GM23338 (cell line): ENCODE measurements at places on chromosomes 3 and 15. TPM values are rescaled to one million over a fixed set of nuclear protein-coding genes. Genes with fewer than 3 reads are reported as not detected.
A peak's percentile ranks its signal among the peaks of the same experiment; 100 is the strongest.

DNA sequence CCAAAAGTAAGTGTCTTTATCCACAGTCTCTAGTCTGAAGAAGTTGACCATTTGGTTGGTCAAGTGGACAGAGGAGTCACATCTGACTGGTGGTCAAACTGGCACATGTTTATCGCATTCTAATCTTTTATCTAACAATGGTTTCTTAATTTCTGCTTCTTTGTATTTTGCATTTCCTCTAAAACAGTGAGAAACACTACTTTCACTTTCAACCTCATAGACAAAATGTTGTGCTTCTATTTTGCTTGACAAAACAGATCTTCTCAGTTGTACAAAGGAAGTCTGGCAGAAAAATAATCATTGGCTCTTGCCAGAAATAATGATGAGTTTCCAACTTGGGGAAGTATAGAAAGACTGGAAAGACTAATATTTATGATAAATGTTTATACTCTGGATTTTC is 103.9 kb downstream of the MME start:
- DNase-seq, result no peak

The KBTBD12 gene
- 0.23 and 0.69 TPM in 2 replicates for total RNA-seq

DNA sequence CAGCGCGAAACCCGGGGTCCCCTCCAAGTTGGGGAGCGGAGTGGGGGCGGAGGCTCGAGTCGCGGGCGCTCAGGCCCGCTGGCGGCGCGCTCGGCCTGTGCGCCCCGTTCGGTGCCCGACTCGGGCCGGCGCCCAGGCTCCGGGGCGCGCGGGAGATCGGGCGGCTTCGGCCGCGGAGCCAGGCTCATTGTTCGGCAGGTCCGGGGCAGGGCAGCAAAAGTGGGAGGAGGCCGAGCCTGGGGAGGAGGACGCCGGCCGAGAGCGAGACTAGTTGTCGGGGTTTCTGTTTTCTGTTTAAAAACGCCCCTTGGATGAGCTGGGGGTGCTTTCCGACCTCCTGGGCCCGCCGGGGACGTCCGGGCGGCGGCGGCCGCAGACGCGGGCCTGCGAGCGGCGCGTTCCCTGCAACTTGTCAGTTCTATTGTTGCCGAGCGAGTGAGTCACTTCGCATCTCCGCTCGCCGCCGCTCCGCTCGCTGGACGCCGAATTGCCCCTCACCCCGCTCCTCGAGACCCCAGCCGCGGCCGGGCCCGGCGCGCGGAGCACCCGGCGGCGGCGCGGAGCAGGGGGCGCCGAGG is 676 bp downstream of the TCF12 start:
- peak; percentile 77 for DNase-seq

The TERC gene
- 206 and 432 TPM in 2 replicates for total RNA-seq

DNA sequence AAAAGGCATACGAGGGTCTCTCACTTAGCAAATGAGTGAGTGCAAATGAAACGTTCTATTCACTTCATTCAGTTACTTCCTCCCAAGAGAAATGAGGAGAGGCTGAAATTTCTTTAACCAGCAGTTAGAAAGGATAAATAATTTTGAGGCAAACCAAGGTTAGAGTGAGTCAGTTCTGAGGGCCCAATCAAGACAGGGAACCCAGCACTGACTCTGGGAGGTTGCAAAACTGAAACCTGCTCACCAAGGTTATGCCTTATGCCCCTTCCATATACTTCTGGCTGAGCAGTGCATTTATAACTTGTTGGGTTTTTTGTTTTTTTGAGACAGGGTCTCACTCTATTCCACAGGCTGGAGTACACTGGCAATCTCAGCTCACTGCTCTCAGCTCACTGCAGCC is 4.5 kb upstream of the RPSA start:
- no peak for DNase-seq

GRCh38 chr3:181694805-181695660 is 16.7 kb upstream of the SOX2 start:
- DNase-seq, result peak; percentile 81

DNA sequence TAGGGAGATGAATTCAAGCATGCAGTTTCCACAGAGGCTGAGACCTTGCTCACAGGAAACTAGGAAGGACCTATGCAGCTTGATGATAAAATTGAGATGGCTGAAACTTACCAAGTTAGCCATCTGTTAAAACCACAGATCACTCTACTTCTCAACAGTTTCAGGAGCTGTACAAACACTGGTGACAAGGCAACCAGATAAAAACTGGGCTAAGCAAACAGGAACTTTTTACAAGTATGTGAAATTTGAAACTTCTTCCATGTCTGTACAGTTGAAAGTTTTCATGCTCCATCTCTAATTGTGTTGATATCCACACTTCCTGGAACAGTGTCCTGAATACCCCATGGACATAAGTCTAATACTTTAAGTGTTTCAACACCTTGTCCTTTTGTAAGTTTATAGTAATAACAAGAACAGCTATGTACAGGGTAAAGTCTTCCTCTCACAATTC is 78.2 kb downstream of the FAIM start:
- no peak for DNase-seq

The LYZL4 gene
- not detected in 2 replicates for total RNA-seq

- no peak for DNase-seq
Observed at GRCh38 chr3:29764041-29764440, 483.2 kb downstream of the RBMS3 start.

GRCh38 chr3:69079269-69080159 is 651 bp downstream of the UBA3 start:
- DNase-seq, result peak; percentile 44

The PRSS50 gene
- 1.4 and 1.5 TPM in 2 replicates for total RNA-seq

The GRK7 gene
- not detected in 2 replicates for total RNA-seq

- no peak for DNase-seq
Observed at GRCh38 chr3:25480811-25481210, 52.7 kb downstream of the RARB start.

DNA sequence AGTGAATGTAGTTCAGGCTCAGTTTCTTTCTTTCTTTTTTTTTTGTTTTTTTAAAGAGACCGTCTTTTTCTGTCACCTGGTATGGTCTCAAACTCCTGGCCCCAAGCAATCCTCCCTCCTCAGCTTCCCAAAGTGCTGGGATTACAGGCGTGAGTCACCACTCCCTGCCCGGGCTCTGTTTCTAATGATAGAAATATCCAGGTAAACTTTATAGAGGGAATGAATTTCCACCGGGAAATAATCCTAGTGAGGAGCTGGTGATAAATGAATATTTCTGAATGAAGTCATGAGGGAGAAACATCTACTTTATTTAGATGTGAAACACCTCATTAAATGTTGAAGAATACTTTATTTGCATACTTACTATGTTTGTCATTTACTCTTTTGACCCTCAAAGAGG is 7.2 kb downstream of the RNF13 start:
- no peak for DNase-seq

GRCh38 chr3:170327040-170327808 is 30.3 kb upstream of the SKIL start:
- DNase-seq, result no peak

The BFSP2 gene
- total RNA-seq, result not detected in 2 replicates

DNA sequence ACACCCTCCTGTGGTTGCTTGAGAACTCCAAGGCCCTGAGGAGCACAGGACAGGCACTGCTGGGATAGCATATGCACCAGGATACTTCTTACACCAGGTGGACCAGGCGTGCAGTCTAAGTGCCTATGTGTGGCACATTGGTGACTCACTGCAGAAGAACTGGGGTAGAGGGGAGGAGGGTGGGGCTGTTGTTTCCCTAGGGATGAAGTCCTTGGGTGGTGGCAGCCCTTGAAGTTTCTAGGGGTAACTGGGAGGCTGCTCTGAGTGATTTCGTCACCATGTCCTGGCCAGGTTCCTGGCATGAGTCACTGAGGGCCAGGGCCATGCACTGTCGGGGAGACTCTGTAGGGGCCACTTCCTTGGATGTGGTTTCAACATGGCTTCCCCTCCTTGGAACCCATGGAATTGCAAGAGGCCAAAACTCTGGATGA is 15.9 kb downstream of the MYZAP start:
- DNase-seq, result no peak

GRCh38 chr15:45729141-45729540 is 94.3 kb downstream of the SQOR start:
- DNase-seq, result no peak

The RNF7 gene
- 156 and 173 TPM in 2 replicates for total RNA-seq

The MCTP2 gene
- total RNA-seq, result 5.5 and 6.1 TPM in 2 replicates

The TICRR gene
- 37.1 and 42.3 TPM in 2 replicates for total RNA-seq

- DNase-seq, result peak; percentile 90
Observed at GRCh38 chr3:10945683-10946287, 46.8 kb upstream of the SLC6A1 start.

DNA sequence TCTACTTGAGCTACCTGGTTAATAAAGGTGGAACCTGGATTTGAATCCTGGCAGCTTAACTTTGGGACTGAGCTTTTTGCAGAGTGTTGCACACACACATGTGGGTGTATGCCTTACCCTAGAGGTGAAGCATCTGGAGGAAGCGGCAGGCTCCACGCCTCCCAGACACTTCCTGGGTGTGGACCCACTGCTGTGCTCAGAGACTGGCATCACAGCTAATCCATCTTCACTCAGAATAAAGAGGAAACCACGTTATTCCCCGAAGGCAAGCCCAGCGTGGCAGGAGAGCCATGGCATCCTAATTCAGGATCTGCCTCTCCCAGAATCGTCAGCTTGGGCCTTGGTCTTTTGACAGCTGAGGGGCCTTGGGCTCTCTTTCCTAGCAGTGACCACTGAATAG is 25.5 kb downstream of the CCDC13 start:
- DNase-seq, result no peak

GRCh38 chr3:60294181-60294580 is 957.1 kb downstream of the FHIT start:
- DNase-seq, result no peak

- no peak for DNase-seq
Observed at GRCh38 chr3:121483290-121483689, 62.5 kb downstream of the POLQ start.

DNA sequence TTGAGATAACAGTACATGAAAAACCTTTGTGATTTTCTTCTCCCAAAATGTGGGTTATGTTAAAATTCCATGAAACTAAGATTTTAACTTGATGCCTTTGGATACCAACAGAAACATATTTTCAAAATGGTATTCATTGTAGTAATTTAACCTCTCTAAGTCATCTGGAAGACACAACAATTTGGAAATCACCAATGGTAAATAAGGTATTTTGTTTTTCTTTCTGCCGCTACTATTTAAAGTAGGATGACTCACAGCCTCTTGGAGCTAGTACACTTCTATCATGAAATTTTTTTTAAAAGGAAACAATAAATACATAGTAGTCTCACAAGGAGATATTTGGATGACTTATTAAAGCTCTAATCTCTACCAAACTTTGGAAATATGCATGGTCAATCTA is 291.6 kb upstream of the VEPH1 start:
- no peak for DNase-seq

The TJP1 gene
- total RNA-seq, result 108 and 116 TPM in 2 replicates

DNA sequence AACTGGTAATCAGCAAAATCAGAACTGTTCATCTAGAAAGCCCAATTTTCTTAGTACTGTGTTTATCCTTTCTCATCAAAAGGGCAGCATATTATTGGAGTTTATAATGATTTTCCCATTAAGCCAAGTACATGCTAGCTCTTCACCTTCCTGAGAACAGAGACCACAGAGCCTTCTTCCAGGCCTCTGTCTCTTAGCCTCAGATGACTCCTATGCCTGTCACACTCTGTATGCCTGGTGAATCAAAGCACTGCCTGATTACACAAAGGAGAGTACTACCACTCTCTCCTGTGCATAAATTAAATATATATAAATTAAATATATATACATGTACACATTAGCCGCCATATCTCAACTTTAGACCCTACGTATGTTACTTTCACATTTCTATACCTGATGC is 636.1 kb downstream of the NTRK3 start:
- DNase-seq, result no peak

DNA sequence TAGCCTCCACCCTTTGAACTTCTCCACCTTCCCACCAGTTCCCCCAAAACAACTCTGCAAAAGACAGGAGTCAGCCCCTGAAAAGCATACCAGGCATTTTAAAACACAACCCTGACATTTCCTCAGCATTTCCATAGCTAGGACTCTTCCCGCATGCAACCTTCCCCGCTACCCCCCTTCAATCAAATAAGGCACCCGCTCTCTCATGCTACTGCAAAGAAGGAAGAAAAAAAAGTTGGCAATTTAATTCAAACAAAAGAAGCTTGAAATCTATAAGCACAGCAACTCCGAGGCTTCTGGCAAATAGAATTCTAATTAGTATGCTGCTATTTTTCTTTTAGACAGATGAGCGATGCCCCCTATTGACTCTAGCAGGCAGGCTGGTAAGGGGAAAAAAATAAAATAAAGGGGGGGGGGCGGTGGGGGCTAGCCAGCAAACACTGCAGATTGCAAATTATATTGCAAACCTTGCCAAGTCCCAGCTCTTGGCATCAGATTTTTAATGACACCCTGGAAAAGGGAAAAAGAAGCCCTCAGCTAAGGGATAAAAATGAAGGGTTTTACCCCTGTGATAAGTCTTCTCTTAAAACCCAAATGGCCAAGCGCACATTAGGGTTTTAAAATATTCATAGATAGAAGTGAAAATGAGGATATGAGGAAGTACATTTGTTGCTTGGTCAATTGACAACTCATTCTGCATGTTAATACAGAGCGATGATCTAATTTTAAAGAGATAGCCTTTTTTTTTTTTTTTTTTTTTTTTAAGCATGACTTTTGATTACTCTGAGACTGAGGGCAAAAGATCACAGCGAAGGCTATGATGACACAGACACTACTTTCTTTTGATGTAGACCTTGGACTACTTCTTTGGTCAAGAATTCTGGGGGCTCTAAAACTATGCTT is 255.2 kb downstream of the NR2F2 start:
- DNase-seq, result peak; percentile 24

The MBD4 gene
- 26.4 and 33.9 TPM in 2 replicates for total RNA-seq

- no peak for DNase-seq
Observed at GRCh38 chr3:112199622-112200316, 66.7 kb upstream of the GCSAM start.

DNA sequence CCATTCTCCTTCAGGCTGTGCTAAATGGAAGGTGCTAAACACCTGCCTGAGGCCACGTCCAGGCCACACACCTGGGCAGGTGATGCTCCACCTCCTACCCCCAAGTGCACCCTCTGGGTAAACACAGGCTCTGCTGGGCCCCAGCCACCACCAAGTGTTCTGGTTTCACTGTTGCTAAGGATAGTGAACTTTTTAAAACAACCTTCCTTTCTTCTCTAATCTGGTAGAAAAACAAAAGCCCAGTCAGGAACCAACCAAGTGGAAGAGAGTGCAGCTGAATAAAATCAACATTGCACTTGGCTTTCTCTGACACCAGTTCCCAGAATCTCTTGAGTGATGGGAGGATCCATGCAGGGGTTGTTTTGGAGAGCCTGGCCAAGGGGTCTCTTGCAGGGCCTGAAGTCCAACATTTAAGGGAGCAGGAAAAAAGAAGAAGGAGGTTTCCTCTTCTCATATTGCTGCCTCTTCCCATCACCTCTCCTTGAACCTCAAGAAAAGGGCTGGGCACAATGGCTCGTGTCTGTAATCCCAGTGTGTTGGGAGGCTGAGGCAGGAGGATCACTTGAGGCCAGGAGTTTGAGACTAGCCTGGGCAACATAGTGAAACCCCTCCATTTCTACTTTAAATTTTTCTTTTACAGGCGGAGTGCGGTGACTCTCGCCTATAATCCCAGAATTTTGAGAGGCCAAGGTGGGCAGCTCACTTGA is 26.2 kb upstream of the ATP13A3 start:
- no peak for DNase-seq
